ENCODE measurements at places on chromosomes 5 and 9. TPM values are rescaled to one million over a fixed set of nuclear protein-coding genes. Genes with fewer than 3 reads are reported as not detected.

- DNase-seq: no peak
Measured at GRCh38 chr9:121662359-121662758, 10.9 kb downstream of the DAB2IP start.

- no peak for DNase-seq
Measured at GRCh38 chr5:21142791-21143190, 1154.8 kb upstream of the CDH18 start.

PCDHA8 gene
- 0.25 TPM for total RNA-seq

DNA sequence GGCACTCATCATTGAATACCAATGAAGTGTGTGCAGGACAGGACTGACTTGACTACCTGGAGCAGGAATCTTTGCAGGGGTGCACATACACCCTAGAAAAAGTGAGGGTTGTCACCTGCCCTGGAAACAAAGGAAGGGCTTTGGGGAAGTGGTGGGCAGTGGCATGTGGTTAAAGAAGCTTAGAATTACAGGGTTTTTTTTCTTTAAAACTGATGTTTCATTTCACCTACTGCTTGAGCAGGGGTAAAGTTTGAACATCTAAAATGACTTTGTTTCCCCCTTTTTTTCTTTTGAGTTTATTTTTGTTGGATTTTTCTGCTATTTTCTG, 2.0 kb upstream of the KDM3B start:
- no peak for DNase-seq

DNAH5 gene
- under 0.01 TPM for total RNA-seq

DNA sequence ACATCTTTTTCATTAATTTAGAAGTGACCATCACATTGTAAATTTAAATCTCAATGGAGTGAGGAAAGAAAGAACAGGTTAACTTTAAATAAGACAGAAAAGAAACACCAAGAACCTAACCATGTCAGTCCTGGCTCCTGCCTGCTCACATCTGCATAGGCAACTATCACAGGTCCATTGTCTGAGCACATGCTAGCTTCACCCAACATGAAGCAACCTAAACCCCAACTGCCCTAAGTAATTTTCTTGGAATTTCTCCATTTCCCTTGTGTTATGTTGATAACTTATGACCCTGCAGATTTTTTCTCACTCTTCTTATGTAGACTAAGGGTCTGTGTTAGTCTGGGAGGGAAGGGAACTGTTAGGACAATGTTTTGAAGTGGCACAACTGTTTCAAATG, 2205.8 kb upstream of the ACO1 start:
- no peak for DNase-seq

- DNase-seq: peak; percentile 97
Measured at GRCh38 chr5:95669540-95669939, 13.3 kb downstream of the SPATA9 start.

DNA sequence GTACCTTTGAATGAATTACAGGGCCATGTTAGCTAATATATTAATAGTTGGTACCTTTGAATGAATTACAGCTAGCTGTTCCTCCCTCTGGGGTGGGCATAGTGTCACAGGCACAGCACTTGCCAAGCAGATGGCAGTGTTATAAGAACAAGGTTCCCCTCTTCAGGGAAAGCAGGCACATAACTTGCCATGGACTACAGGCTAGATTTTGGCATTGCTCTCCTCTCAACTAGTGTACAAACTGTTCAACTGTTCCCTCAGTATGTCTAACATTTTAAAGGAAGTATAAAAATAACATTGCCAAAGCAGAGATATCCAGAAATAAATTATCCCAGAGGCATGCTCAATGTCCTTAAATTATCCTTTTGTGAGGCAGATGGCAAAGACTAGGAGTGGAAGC, 33.7 kb downstream of the ABITRAM start:
- no peak for DNase-seq

DNA sequence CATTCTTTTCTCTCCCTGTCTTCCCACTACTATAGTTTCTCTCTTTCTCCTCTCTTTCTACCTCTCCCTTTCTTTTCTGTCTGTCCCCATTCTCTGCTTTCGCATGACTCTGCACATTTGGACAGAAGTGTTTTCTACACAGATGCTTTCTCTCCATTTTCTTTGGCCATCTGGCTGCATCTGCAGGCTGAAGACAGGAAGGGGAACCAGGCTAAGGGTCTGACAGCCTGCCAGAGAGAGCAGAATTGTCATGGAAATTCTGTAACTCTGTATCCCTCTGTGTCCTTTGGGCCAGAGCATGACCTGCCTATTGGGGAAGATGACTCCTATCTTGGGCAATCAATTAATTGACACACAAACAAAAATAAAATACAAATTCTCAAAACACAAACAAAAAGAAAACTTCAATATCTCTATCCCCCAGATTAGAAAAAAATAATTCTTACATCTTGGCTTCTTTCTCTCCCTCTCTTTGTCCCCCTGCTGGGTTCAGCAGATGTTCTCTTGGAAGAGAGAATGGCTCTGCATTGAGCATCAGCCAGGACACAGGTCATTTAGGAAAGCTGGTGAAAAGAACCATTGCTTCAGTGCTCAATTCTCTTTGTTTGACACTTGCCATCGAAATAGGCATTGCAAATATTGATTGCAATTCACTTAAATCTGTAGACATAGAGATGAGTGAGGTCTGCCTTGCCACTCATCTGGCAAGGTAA, 415.9 kb upstream of the KLF4 start:
- peak; percentile 45 for DNase-seq

DNA sequence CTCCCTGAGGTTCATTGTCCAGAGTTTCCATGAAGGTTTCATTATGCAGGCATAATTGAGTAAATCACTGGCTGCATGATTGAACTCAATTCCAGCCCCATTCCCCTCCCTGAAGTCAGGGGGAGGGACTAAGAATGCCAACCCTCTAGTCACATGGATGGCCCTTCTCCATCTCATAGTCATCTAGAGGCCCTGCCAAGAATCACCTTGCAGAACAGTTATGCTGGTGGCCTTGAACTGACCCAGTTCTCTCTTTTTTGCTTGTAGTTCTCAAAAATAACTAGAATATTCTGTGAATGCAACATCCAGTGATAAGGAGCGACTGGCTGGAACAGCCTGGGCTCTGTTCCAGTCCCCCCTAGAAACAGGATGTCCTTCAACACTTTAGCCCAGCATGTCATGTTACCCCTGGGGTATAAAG, 31.7 kb downstream of the SLC35A4 start:
- peak; percentile 59 for DNase-seq

- peak; percentile 75 for DNase-seq
Measured at GRCh38 chr5:127875235-127876021, 172.2 kb downstream of the CCDC192 start.

DNA sequence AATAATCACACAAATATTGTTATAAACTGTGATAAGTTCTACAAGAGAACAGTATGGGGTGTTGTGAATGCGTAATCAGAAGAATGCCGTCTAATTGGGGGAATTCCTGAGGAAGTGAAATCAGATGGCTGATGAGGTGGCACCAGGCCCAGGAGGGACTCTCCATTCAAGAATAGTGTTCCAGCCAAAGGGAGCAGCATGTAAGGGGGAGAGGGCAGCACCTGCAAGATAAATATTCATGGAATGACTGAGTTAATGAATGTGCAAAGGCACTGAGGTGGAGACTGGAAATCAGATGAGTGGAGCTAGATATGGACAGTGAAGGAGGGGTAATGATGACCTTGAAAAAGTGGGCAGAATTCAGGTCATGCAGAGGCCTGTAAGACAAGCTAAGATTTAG, 250.6 kb downstream of the ARRDC3 start:
- DNase-seq: no peak

- DNase-seq: peak; percentile 84
Measured at GRCh38 chr9:4904322-4905134, 80.5 kb upstream of the JAK2 start.

- DNase-seq: no peak
Measured at GRCh38 chr9:97801180-97801579, 51.8 kb upstream of the FOXE1 start.

DNA sequence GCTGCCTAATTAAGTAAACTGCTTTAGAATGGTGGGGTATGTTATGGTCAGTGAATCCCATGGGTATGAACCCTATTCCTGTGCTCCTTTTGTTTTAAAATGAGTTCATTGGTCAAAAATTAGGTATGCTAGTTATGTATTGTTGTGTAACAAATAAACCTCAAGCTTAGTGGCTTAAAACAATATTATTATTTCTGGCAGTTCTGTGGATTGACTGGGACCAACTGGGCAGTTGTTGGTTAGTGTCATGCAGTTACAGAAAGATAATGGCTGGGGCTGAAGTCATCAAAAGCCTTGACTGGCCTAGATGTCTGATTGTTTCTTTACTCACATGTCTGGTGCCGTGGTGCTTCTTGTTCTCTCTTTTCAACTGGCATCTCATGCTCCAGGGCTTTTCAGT, 8.9 kb upstream of the PTAR1 start:
- DNase-seq: peak; percentile 56

DNA sequence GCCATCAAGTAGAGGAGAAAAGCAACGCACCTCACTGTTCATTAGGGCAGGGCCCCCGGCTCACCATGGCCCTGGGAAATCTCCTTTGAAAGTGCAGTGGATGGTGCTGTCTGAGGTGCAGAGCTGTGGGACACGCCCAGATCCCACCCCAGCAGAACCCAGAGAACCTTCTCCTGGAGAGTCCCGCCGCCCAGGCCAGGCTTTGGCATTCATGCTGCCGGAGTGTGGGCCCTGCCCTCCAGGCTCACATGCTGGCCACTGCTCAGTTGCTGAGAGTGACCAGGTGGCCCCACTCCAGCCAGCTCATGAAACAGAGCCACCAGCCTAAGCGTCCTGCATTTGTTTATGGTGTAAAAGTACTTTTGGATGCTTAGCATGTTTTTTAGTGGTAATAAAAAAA, 23.8 kb upstream of the LRRC14B start:
- DNase-seq: no peak

C5orf52 gene
- not detected for total RNA-seq

GRCh38 chr5:96734871-96735325, 72.7 kb downstream of the CAST start:
- peak; percentile 84 for DNase-seq

GRCh38 chr5:5784101-5784500, 361.6 kb downstream of the ICE1 start:
- DNase-seq: no peak

GRCh38 chr5:31657315-31657979, 18.5 kb downstream of the PDZD2 start:
- no peak for DNase-seq

GALNT10 gene
- 46.5 TPM for total RNA-seq

DNA sequence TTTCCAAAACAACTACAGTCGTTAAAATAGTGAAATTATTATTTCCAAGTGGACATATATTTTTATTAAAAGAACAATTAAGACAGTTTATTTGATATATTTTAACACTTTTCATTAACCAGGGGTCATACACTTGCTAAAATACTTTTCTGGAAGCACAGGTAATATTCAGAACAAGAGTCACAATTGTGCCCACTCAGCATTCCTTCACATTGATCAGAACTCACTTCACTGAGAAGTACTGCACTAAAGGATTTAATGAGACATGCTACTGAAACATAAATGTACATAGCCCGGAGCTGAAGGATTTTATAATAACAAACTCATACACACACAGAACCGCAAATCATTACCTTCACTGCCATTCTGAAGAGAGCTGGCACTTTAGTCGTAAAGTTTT, 361.8 kb downstream of the ARL15 start:
- no peak for DNase-seq

ENTPD2 gene
- total RNA-seq: not detected

GBGT1 gene
- 0.98 TPM for total RNA-seq

GRCh38 chr9:109248133-109248581, 72.7 kb downstream of the EPB41L4B start:
- DNase-seq: peak; percentile 11

GRCh38 chr5:131114754-131115153, 50.3 kb downstream of the HINT1 start:
- DNase-seq: no peak

NPM1 gene
- total RNA-seq: 6,496 TPM

- no peak for DNase-seq
Measured at GRCh38 chr5:10682801-10683525, 78.1 kb downstream of the DAP start.

DNA sequence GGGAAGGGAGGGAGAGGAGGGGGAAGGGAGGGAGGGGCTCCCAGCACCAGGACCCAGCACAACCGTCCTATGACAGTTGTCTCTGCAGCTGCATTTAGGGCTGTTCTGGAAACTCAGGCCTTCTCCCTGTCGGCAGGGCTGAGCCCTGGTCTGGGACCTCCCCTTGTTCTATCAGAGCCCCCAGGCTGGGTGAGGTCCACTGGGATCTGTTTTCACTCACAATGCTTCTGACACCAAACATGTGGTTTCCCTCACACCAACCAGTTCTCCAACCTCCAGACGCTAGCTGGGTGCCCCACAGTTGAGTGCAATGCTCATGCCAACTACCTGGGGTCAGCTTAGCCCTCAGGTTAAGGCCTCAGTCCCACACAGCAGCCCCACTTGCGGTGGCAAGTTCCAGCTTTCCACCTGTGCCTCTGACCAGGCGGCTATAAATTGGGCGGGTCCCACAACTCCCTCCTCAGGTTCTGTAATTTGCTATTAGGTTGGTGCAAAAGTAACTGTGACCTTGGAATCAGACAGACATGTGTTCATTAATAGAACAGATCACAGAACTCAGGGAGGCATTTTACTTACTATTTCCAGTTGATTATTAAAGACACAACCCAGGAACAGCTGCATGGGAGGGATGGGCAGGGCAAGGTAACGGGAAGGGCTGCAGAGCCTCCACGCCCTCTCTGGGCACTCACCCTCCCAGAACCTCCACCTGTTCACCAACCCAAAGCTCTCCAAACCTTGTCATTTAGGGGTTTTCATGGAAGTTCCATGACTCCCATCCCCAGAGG, 13.5 kb downstream of the ADAMTS2 start:
- DNase-seq: no peak

DNA sequence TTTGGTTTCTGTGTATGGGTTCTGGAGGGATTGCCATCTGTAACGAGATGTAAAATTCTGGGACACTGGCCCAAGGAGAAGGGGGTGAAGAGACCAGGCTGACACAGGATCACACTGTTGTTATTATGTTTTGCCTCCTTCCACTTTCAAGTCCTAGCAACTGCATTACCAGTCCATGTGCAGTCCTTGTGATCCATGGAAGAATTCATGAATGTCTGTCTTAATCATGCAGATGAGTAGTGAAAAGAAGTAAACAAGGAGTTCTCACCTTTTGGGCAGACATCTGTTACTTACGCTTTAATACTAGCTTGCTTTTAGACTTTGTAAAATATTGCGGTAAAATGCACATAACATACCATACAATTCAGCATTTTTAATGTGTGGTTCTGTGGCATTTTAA, 18.3 kb downstream of the MEGF10 start:
- DNase-seq: no peak

- DNase-seq: peak; percentile 33
Measured at GRCh38 chr5:54226215-54226614, 84.2 kb downstream of the ARL15 start.

All from fibroblast of the aortic adventitia (primary cell).